ENCODE measurements at places on chromosomes 12 and 14. TPM values are rescaled to one million over a fixed set of nuclear protein-coding genes. Genes with fewer than 3 reads are reported as not detected.

The HOXC6 gene
- total RNA-seq, result not detected

The DAO gene
- not detected for total RNA-seq

The GLIPR1L1 gene
- total RNA-seq, result not detected

The DIO2 gene
- not detected for total RNA-seq

The CLEC12A gene
- total RNA-seq, result not detected
